ENCODE measurements at places on chromosomes 3 and 15.

- no peak for DNase-seq
These were observed 417.0 kb downstream of the ROBO2 start for GRCh38 chr3:77456906-77457305.

DNA sequence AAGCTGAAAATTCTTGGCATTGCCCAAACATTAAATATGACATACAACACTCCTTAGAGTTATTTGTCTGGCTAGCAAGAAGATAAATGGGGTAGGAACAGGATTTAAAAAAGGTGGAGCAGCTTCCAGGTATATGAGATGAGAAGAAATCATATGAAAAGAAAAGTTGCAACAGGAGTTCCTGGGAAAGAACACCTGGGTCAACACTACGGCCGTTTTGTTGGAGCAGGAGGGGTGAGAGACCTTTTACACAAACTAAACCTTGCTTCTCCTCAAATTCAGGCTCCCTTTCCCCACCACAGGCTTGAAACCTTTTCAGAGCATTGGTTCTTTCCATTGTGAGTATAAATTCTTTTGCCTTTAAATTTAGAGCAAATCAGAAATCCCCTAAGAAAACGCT, 18.8 kb upstream of the GUCA1C start:
- DNase-seq: no peak

GRCh38 chr3:157135671-157136396, 24.1 kb downstream of the CCNL1 start:
- DNase-seq: no peak

DNA sequence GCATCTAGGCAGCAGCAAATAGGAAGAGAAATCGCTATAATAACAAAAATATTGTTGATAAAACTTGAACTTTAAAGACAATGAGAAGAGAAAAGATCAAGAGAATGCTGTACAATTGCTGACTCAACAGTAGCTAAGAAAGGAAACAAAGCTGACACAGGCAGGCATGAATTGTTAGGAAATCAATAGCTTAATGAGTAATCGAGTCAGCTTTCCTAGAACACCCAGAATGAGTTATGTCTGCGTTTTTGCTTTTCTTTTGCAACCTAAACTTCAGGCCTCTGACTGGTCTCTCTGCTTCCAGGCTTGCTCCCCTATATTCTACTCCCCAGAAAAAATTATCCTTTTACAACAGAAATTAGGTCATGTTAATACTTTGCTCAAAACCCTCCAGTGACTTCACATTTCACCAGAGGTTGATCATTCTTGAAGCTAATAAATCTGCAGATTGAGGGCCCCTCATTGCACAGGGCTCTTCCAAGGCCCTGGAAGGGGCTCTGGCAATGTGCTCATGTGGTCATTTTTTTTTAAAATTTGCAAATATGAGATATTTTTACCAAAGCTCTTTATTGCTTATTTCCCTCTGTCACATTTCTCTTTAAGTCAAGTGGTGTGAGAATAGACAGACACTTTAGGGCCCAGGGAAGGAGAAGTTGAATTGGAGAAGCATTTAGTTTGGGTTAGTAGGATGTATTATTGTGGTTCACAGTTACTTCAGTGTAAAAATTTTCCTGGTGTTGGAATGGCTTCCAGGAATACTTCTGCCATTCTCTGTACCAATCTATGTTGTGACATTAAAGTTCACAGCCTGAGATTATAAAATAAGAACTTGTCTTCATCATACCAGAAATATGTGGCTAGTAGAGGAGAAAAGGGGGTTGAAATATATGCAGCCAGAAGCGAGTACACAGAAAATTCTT, 116.3 kb downstream of the TMCO5A start:
- no peak for DNase-seq

DNA sequence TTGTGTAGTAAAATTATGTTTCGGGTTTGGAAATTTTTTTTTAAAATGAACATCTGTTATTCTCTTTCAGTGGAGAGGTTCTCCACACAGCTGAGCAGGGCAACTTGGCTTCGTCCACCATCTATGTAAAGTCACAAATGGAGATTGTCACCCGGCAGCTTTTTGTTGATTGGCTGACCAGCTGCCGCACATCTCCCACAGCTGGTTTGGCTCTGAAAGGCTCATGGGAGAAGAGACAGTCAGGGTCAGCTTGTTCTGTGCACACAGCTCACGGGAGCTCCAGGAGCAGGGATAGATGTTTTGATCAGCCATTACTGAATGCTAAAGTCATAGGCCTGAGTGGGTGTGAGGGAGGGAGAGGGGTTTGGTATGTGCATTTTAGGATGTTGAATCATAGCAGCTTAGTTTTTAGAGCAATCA, 12.9 kb upstream of the CCDC80 start:
- no peak for DNase-seq
